RWPE2 (cell line): ENCODE measurements at places on chromosomes 12 and 14.

DNA sequence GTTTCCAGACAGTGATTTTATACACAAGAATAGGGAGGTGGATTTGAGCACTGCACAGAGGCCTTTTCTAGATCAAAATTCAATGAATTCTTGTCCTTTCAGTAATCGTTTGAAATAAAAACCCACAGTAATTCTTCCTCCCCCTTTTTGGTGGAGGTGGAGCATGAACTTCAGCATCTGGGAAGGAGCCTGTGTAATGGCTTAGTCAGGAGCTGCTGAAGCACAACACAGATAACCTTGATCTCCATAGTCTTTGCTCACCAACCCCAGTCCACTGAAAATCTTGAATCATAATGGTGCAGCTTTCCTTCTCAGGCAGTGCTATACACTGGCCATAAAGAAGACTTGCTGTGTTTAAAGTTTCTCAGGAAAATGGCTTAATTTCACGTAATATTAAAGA lies 6.4 kb upstream of the TBPL2 start:
- no peak for DNase-seq

GRCh38 chr12:102948941-102949352 lies 8.5 kb upstream of the ASCL1 start:
- DNase-seq, result no peak

DNA sequence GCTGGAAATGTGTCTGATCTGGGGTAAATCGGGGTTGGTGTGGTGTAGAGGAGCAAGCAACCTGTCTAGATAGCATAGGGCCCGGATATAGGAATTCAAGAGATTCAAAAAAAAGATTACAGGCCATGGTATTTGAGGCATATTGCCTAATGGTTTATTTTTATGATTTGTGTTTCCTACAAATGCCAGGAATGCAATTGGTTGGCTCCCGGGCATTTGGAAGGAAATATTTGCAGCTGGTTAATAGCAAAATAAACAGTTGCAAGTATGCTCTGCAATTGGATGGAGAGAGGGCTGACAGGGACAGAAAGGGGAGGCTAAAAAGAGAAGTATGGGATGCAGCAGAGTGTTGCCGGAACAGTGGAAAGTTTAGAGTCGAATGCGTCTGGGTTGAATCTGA lies 315.6 kb upstream of the ATP2B1 start:
- no peak for DNase-seq

GRCh38 chr14:54538055-54538454 lies 28.3 kb downstream of the CGRRF1 start:
- no peak for DNase-seq

DNA sequence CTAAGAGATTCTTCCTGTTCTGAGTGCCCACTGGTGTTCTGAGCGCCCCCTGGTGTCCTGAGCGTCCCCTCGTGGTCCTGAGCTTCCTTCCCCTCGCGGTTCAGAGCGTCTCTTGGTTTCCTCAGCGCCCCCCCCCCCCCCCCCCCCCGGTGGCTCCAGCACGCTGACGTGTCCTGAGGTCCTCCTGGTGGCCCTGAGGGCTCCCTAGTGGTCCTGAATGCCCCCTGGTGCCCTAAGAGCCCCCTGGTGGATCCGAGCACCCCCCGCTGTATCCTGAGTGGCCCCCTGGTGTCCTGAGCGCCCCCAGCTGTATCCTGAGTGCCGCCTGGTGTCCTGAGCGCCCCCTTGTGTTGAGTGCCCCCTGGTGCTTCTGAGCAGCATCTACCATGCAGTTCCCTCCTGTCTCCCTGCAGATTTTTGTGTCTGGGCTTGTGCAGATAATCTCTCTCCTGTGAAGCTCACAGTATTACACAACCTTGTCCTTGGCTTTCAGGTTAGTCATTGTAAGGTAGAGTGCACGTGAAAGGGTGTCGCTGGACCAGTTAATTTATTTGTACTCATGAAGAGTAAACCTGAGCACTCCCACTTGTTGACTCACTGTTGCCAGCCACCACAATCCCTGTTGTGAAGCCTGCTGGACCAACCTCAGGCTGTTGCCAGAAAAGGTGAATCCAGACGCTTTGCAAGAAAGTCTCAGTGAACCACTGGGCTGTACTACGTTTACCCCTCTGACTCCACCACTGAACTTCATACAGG lies 1168.4 kb downstream of the TMEM121 start:
- no peak for DNase-seq

DNA sequence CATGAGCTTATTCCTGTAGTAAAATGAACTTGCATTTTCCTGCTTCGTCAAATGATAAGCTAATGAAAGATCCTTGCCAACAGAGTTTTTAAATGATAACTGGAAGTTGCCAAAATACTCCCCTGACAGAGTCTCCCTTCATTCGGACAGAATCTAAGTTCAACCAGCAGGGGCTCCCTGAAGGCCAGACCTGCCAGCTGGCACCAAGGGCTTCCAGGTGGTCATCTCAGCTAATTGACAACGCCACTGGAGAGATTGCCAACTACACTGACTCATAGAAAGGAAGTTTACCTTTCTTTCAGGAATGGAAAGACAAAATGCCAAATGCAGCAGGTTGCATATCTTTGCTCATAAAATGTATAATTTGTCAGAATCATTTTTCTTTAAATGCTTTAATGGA lies 462.8 kb downstream of the GXYLT1 start:
- no peak for DNase-seq

GRCh38 chr12:96822641-96823040 lies 84.4 kb upstream of the NEDD1 start:
- DNase-seq, result no peak

DNA sequence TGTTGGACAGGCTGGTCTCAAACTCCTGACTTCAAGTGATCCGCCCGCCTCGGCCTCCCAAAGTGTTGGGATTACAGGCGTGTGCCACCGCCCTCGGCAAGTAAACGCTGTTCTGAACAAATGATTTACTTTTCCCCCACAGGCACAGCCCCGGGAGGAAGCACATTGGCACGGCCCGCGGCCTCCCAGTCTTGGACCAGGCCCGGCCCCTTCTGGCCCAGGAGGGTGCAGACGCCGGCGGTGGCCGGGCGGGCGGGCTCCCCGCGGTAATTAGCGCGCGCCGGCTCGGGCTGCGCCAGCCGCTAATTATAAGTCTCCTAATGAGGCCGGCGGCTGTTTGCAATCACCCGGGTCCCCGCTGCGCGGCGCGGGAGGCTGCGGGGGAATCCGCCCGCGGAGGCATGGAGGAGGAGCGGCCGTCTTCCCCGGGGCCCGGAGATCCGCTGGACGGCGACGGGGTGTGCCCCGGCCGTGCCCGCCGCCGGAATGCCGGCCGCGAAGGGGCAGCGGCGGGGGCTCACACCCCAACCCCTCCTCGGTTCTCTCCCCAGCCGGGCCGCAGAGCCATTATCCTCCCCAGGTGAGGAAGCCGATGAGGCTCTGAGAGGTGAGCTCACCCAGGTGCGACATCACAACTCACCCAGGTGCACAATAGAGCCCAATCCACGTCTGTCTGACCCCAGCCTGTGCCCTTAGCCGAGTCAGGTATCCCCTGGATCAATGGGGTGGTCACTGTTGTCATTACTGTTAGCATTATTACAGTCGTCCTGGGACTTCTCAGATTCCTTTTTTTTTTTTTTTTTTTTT lies 3.3 kb upstream of the POP5 start:
- DNase-seq, result no peak

DNA sequence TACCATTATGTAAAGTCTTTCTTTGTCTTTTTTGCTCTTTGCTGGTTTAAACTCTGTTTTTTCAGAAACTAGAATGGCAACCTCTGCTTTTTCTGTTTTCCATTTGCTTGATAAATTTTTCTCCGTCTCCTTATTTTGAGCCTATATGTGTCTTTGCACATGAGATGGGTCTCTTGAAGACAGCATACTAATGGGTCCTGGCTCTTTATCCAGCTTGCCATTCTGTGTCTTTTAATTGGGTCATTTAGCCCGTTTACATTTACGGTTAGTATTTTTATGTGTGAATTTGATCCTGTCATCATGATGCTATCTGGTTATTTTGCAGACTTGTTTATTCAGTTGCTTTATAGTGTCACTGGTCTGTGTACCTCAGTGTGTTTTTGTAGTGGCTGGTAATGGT lies 207.9 kb upstream of the TMEM260 start:
- DNase-seq, result no peak

GRCh38 chr12:130636370-130636769 lies 79.7 kb downstream of the RIMBP2 start:
- DNase-seq, result no peak

GRCh38 chr12:5622280-5622679 lies 190.4 kb downstream of the NTF3 start:
- no peak for DNase-seq

DNA sequence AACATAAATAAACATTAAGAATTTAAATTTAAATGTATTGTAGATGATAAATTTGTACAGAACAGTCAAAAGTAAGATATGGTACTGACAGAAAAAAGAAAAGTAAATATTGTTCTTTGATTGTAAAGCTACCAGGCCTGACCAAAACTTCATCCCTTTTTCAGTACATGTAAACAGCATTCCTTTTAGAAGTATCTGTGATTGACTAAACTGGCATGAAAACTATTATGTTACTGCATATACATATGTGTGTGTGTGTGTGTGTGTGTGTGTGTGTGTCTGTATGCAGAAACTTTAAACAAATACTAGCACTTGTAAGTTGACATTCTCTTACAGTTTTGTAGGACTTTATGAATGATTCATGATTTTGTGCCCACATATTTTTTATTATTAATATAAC lies 270.9 kb downstream of the C12orf50 start:
- DNase-seq, result no peak

GRCh38 chr12:106141452-106141851 lies 2.7 kb upstream of the NUAK1 start:
- DNase-seq, result no peak

DNA sequence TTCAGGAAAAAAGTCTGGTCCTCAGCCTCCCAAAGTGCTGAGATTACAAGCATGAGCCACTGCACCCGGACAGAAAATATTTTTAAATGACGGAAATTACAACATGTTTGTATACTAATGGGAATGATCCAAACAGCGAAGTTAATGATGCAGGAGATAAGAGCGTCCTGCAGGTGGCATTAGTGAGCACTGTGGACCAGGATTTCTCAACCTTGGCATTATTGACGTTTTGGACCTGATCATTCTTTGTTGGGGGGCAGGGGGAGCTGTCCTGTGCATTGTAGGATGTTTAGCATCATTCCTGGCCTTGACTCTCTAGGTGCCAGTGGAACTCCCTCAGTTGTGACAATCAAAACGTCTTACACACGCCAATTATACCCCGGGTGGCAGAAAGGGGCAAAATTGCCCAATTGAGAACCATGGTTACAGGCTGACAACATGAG lies 34.1 kb downstream of the SCFD1 start:
- DNase-seq, result no peak

DNA sequence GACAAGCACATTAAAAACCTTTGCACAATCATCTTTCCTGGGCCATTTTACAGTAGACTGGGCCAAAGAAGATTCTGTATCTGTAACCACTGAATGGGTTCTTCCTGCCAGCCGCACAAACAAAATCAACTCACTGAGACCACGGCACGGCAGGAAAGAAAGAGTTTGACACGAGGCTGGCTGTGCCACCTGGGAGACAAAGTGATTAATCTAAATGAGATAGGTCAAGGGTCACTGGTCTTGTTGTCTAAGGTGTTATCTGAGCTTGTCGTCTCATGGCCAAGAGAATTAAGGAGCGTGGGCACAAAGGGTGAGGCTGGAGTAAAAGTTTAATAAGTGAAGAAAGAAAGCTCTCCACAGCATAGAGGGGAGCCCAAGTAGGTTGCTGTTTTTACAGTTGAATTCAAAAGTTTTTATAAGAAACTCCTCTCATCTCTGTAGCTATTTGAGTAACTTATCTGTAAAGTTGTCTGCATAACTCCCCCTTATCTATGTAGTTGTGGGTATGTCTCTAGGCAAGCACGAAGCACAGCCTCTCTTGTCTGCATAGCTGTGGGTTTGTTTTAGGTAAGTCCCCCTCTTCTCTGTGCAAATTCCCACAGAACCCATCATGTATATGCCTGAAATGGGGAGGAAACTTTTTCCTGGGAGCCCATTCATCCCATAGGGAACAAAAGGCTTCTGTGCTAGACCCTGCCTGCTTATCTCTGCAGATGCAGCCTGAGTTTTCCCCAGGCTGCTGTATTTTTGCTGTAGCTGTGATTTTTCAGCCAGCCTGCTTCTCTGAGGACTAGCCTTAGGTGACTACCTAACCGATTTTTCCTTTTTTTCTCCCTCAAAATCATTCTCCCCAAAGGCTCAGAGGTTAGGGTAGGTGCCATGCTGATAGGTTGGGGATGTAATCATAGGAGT lies 1314.6 kb upstream of the TMEM132C start:
- no peak for DNase-seq
